ENCODE measurements at places on chromosomes 4 and X.

GRCh38 chr4:159267869-159268285, 165.0 kb downstream of the RAPGEF2 start:
- DNase-seq, result no peak

GRCh38 chr4:159197885-159198269, 95.0 kb downstream of the RAPGEF2 start:
- DNase-seq, result no peak

- DNase-seq, result no peak
Observed at GRCh38 chr4:75895744-75896314, 6.4 kb downstream of the PPEF2 start.

DNA sequence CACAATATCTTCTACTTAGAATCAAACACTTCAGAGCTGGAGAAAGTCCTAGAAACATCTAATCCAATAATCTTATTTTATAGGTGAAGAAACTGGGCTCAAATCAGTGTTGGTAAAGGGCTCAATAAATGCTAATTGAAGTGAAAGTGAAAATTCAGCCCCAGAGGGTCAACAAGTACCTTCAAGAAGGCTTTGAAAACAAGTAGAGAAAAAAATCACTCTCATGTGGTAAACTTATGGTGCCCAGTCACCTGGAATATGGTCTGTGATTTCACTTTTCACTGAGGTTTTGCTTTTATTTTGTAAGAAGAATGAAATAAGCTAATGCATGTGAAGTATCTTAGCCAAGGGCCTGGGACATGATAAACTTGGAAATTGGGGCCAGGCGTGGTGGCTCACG, 29.1 kb upstream of the EIF4E start:
- DNase-seq, result no peak

Data from occipital lobe (tissue), 3 donors.